HAP-1 (cell line): ENCODE measurements at places on chromosomes 2 and 18.

- no peak for DNase-seq
Observed at GRCh38 chr18:23451491-23451890, 1.6 kb upstream of the RIOK3 start.

- DNase-seq = no peak
Observed at GRCh38 chr2:98764499-98764898, 33.6 kb upstream of the MGAT4A start.

GRCh38 chr18:5451150-5451549 is 92.6 kb downstream of the EPB41L3 start:
- DNase-seq = no peak

DNA sequence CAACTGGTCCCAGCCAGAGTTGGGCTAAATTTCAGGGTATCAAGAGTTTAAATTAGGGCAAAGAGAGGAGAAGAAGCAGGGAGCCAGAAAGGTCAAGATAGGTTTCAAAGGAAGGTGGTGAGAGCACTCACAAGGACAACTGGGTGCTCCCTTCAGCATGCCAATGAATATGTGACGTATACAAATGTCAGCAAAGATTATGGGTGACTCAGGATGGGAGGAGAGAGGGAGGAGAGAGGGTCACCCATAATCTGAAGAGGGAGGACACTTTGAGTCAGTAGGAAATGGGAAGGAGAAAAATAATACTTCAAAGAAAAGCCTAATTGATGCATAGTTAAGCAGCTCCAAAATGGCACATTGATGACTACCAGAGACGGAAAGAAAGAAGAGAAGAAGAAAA is 53.1 kb upstream of the ABCA12 start:
- DNase-seq = no peak

DNA sequence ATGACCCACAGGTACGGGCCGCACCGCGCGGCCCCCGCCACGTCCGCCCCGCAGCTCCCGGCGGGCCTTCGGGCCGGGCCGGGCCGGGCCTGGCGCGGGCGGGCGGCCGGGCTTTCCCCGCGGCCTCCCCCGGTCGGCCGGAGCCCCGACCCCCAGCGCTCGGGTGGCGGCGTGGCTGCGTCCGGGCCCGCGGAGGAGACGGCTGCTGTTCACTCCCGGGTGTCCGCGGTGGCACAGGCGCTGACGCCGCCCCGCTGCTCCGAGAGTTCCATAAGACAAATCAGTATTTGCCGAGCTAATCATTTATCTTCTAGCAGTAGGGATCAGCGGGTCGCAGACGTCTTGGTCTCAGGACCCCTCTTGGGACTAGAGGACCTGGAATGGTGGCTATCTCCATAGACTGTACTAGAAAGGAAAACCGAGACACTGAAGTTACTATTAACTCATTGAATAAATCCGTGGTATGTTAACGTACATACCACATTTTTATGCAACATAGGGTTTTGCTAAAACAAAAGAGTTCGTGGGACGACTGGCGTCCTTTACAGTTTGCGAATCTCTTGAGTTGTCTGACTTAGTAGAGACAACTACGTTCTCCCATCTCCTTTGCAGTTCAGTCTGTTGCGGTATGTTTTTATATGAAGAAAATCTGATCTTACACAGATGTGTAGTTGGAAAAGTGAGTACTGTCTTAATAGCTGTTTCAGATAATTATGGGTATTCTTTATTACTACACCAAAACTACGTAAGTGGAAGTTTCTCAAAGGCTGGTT is 500 bp downstream of the LIMS1 start:
- peak; percentile 58 for DNase-seq

- no peak for DNase-seq
Observed at GRCh38 chr2:174664084-174664759, 66.6 kb upstream of the WIPF1 start.

DNA sequence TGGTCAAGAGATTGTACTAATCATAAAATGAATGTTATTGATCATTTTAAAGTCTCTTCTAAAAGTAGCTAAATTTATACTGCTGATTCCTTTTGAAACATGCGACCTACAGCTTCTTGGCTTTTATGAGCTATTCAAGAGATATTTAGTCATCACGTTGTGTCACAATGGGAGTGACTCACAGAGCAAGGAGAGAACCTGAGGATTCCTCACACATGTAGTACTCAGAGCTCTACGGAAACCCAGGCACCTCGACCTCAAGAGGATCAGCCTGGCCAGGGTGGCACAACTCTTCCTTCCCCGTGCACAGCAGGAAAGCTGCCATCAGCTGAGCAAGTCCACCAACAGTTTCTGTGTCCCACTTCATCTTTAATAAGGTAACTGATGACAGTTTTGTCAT is at the start of gene DHRS9:
Gene DHRS9 (plus strand): TSS at position 223 of the 400 bp plus-strand sequence. CDS start 12,019 bp downstream, outside the sequence.
- DNase-seq = no peak

DNA sequence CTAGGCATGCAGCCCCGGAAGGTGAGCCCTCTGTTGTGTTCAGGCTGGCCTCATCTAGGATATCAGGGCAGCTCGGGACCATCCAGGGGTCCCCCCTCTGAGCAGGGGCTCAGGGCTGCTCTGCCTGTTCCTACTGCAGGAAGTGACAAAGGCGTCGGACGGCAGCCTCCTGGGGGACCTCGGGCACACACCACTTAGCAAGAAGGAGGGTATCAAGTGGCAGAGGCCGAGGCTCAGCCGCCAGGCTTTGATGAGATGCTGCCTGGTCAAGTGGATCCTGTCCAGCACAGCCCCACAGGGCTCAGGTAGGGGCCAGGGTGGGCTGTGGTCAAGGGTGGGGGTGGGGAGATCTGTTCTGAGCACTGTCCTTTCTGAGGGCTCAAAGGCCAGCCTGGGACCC is 13.1 kb downstream of the KCNIP3 start:
- no peak for DNase-seq

DNA sequence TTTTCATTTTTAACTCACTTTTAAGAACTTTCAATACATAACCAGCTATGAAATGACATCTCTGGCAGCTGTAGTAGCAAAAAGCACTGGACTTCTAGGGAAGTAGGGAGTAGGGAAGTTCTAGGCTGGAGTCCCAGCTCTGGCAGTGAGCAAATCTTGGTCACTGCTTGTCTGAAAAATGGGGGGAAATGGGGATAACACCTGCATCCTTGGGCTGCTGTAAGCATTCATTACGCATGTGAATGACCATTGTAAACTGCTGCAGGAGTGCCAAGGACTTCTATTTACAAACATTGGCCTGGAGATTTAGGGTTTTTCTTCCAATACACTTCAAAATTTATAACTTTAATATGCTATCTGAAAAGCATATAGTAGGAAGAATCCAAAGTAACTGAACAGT is 972 bp upstream of the MPP4 start:
- no peak for DNase-seq

- no peak for DNase-seq
Observed at GRCh38 chr2:218262237-218262600, 1.4 kb downstream of the GPBAR1 start.

DNA sequence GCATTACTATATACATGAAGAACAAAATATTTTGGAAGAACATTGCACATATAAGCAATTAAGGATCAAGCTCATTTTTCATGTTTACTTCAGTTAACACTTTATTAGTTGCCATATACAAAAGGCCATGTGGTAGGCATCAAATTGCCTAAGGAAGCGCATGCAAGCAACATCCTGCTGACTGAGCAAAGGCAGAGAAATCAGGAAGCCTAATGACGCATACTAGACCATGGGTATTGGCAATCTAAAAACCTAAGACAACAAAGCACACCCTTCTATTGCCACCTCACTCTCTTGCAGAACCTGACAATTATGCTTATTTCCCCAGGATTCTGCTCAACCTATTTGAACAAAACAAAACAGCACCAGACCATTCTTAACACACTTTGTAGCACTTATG is 171.9 kb downstream of the STK39 start:
- no peak for DNase-seq

DNA sequence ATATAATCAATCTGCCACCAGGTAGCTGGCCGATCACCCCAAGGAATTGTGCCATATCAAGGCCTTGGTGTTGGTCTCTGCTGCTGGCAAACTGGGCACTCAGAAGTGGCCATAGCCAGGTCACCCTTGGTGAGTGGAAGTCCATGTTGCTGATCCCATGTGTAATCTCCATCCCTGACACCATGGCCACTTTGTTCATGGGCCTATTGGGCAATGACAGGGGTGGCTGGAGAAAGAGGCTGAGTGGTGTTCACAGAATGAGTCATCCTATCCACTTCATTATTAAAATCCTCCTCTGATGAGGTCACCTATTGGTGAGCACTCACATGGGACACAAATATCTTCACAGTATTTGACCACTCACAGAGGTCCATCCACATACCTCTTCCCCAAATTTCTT is 26.7 kb upstream of the CD226 start:
- DNase-seq = no peak

DNA sequence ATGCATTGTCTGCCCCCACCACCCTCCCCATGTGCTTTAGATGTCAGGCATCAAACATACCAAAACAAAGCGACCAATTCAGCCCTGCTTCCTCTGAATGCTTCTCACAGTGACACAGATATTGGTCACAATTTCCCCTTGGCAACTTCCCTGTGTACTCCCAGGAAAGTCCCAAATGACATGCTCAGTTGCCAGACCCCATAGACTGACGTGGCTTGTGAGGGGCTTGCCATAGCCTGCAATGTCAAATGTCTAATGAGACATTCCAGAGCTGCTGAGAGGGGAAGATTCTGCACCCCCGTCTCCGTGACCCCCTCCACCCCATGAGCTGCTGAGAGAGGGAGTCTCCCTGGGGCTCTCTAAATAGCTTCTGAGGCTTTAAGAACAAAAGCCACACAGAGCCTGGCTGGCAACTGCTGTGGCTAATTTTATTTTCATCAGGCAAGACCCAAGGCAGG is 47.3 kb downstream of the RFTN2 start:
- DNase-seq = no peak

DNA sequence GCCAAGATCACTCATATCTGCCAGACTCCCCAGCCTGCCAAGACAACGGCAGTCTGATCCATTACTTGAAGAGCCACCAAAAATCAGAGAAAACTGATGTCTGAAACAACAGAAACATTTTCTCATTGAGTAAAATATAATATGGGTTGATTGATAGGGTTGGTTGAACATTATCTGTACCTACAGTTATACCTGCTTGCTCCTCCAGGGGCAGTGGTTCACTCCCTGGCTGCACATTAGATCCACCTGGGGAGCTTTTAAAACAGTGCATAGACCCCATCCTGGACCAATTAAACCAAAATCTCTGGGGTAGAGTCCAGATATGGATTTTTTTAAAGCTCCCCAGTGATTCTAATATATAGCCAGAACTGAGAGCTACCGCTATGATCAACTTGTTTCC is 43.6 kb upstream of the SLC14A2 start:
- DNase-seq = no peak
